Ecto neural progenitor cell (in vitro differentiated cells): ENCODE measurements at places on chromosomes 5 and 9.

DNA sequence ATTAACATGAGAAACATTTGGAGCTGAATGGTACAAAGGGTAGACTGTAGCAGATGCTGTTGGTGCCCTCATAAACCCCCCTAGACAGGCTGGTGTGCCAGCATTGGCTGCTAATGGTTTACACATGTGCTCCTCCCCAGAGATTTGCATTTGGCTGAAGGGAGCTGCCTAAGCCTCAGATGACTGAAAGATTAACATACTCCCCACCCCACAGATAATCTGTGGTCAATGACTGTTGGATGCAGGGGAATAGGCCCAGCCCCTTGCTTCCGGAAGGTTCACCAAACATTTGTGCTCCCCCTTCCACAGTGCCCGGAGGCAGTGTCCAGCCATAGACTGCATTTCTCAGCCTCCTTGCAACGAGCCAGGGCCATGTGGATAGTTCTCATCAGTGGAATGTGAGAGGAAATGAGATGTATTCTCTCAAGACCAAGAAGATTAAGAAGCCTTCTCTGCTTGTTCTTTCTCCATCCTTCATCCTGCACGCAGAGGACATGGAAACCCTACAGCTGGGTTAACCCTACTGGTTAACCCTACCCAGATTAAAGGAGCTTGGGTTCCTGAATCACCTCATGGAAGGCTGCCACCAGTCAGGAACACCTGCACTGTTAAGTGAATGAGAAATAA lies 79.6 kb downstream of the PHAX start:
- DNase-seq, result peak; percentile 67

- DNase-seq, result no peak
Observed at GRCh38 chr5:80565330-80565729, 4.8 kb downstream of the ANKRD34B start.

DNA sequence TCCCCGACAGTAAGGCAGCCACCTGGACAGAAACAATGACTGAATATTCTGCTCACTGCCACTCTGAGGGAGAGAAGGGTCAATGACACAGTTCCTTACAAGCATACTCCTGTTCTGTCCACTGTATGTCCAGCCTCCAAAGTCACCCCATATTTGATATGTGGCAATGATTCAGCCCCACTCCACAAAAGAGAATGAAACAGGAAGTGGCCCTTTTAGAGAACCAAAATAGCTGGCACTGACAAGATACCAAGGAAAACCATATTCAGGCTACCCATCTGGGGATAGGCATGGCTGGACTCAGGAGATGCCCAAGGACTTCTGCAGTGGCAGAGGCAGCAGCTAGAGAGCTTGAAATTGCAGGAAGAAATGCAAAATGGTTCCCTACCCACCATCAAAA lies 12.8 kb upstream of the GFRA3 start:
- no peak for DNase-seq

- DNase-seq, result no peak
Observed at GRCh38 chr9:131720330-131720729, 19.5 kb downstream of the RAPGEF1 start.

DNA sequence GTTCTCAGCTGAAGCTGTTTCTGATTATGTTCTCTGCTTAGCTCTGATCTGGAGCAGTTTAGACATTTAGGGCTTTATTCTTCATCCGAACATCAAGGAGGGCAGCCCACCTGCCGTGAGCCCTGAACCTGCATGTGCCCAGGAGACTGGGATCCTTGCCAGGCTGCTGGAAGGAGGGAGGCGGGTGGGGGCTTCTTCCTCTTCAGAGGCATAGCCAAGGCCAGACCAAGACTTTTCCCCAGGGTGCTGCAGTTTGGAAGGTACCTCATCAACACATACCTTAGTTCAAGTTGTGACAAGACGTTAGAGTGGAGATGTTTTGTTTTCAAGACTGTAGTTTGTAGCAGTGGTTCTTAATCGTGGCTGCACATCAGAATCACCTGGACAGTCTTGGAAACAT lies 64.9 kb downstream of the RALGPS1 start:
- peak; percentile 32 for DNase-seq

- DNase-seq, result no peak
Observed at GRCh38 chr5:132222649-132223038, 5.0 kb downstream of the P4HA2 start.

GRCh38 chr9:128151309-128152132 lies 2.3 kb downstream of the LCN2 start:
- DNase-seq, result no peak

GRCh38 chr9:26791274-26791673 lies 101.3 kb downstream of the CAAP1 start:
- no peak for DNase-seq

DNA sequence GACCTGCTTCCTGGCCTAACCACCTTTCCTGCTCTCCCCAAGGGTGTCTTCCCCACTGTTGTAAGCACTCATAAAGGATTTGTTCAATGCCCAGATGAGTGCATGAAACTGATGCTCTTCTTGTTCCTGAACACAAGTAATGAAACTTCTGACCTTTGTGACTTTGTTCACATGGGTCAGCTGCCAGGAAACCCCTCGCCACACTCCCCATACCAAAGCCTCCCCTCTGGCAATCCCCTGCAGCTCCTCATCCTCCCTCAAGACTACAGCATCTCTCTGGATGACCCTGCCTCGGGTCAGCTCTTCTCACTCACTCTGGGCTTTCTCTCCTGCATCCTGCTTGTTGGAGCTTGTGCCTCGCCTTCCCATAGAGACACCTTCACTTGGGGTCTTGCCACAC lies 72.2 kb upstream of the SPTLC1 start:
- DNase-seq, result no peak

DNA sequence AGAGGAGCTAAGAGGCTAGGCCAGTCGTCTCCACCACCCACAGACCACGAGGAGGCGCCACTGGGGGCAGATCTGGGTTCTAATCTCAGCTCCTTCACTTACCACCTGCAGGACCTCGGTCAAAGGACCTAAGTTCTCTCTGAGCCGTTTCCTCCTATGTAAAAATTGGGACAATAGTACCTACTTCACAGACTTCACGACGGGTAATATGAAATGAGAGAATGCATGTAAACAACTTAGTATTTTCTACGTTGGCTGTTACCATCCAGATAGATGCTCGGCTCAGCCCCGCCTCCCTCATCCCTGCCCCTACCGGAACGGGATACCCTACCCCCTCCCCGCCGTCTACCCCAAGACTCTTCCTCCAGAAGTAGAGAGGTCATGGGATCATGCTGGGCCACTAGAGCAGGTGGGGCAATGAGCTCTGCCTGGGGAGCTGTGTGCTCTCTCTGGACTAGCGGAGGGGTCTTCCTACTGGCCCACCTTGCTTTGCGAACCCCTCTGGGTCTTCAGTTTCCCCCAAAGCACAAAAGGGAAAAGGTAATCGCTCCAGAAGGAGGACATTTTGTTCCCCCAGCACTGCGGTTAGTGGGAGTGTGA lies 541 bp downstream of the GNPDA1 start:
- peak; percentile 71 for DNase-seq

- peak; percentile 33 for DNase-seq
Observed at GRCh38 chr9:93130861-93131481, 3.1 kb downstream of the NINJ1 start.

GRCh38 chr5:18744441-18744840 lies 1110.2 kb downstream of the TAF11L14 start:
- no peak for DNase-seq

DNA sequence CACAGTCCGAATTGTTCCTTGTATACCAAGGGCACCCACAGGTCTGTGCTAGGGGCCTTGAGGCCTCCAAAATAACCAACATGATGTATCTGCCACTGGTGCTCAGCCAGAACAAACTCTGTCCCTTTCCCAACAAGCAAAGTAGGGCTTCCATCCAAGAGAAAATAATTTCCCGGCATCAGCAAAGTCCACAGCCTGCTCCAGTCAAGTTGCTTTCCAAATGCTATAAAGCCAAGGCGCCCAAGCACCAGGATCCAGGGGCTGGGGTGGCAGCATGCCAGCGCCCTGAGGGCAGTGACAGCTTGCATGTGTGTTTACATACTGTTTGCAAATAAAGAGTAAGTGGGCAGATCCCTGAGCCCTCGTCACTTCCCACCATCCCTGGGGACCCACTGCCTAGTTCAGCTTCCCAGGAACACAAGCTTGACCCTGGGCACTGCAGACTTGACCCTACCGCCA lies 155.9 kb downstream of the ERCC6L2 start:
- DNase-seq, result peak; percentile 32

DNA sequence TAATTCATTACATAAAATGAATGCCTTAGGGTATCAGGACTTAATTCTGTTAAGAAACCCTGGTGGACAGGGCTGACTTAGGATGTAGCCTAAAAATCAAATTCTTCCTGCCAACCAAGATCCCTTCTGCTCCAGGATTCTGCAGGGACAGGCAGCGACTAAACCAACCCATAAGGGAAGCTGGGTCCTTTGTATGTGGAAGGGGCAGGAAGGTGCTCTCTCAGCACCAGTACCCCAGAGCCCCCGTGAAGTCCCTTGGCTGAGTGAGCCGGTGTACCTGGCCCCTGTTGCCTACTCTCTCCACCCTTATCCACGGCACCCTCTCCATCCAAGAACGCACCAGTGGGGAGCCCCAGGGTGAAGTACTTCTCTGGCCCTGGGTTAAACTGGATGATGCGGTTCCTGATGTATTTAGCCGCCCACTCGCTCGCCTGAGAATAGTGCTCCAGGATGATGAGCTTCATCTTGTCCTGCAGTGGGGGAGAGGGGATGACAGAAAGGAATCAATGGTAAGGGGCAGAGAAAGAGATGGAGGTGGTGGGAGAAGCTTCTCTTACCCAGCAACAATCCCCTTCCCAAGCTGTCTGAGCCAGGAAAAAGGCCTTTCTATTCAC lies 1.1 kb downstream of the GNPDA1 start:
- no peak for DNase-seq

DNA sequence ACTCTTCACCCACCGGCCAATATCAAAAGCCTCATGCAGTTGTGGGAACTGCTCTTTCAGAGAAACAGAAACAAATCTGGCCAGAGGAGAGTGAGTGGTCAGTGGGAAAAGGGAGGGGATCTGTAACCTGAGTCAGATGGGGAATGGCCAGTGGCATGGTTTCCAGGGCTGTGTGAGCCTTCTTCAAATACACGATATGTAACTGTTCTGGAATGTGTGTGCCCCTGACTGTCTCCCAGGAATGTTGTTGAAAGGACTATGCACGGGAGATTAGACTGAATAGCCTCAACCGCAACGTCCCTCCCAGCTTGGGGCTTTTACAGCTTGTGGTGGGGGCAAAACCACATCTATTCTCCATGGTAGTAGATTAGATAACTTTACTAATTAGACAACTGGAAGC lies 60.8 kb downstream of the SH3TC2 start:
- peak; percentile 70 for DNase-seq

DNA sequence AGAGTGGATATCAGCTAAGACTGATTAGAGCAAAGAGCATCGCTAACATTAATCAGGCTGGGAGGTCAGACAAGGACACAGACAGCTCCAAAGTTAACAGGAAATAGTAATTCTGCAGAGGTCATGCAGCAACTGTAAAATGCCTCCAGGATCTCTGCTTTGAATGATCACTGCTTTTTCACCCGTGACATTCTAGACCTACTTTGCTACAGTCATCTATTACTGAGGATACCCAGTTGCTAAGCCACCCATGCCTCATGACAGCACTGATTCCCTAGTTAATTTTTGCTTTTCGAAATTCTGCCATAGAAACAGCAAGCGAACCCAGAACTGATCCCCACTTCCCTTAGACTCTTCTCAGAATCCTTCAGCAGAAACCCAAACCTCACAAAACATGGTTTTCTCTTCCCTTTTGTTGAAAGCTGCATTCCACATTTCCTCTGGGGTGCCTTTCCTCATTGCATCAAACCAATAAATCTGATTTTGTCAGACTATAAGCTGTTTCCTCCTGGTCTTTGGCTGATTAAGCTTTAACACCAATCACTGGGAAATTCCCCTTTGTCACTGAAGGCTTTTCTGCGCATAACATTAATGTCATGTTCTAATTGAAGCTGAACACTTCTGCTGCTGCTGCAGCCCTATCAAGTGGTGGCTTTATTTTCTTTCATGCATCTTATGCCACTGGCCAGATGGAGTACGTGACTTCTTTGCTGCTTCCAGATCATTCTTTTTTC lies 201.1 kb upstream of the CHD1 start:
- no peak for DNase-seq

- DNase-seq, result no peak
Observed at GRCh38 chr5:57577432-57578175, 95.0 kb upstream of the ACTBL2 start.
